Foreskin fibroblast (primary cell): ENCODE measurements at places on chromosomes 7 and 10.

DNA sequence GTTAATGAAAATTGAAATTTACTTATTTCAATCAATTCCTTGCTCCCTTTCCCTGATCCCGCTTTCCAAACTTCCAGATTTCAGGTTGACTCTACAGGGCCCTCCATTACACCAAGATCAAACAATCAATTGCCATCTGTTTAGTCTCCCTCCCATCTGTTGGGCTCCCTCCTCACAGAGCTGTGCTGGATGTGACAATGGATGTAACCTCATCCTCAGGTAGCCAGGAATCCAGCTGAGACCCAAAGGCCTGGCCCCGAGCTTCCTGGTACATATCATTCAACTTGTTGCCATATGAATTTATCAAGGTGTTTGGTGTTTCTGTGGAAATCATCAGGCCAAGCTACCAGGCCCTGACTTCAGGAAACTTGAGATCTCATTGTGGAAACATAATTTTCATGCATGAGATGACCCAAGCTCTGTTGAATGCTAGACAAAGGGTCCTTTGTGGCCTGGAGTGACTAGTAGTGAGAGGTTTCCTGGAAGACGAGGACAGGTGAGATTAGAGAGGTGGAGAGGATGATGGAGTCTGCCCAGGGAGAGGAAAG lies 148.6 kb upstream of the PDE1C start:
- no peak for DNase-seq

DNA sequence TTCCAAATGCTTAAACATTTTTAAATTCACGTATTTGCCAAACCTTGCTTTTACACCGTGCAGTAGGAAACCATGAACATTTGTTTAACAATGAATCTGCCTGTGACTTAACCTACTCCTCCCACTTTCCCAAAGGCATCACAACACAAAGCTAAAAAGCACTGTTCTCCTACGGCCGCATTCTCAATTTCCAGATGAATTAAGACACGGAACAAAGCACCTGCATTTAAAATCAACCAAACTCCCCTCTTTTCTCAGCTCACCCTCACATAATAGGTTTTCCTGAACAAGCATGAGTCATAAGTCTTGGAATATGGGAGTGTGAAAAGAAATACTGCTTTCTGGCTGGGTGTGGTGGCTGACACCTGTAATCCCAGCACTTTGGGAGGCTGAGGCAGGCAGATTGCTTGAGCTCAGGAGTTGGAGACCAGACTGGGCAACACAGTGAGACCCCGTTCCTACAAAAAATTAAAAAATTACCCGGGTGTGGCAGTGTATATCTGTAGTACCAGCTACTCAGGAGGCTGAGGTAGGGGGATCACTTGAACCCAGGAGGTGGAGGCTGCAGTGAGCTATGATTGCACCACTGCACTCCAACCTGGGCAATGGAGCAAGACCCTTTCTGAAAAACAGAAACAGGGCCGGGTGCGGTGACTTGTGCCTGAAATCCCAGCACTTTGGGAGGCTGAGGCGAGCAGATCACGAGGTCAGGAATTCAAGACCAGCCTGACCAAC lies 51.7 kb upstream of the CYTH3 start:
- DNase-seq = no peak

GRCh38 chr7:46369933-46370654 lies 449.0 kb upstream of the IGFBP3 start:
- peak; percentile 91 for DNase-seq

GRCh38 chr7:39985398-39985918 lies 35.4 kb downstream of the CDK13 start:
- DNase-seq = no peak

DNA sequence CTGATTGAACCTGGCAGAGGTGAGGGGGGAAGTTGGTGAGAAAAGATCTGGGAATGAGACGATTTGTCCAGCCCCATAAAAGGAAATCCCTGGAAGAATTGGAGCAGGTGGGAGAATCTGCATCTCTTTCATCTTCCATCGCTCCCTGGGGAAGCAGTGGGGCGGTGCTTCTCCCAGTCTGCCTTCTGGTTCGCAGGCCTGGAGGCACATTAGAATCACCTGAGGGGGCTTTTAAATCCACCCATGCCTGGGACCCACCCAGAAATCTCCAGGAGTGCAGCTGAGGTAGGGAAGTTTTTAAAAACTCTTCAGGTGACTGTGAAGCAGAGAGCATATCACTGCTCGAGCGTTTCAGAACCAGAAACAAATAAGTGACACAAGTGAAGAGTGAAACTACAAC lies 26.7 kb upstream of the SYPL1 start:
- DNase-seq = no peak
